CD4-positive, alpha-beta T cell treated with Interleukin-17A for 1 hour (primary cell): ENCODE measurements at places on chromosomes 1 and 21.

DNA sequence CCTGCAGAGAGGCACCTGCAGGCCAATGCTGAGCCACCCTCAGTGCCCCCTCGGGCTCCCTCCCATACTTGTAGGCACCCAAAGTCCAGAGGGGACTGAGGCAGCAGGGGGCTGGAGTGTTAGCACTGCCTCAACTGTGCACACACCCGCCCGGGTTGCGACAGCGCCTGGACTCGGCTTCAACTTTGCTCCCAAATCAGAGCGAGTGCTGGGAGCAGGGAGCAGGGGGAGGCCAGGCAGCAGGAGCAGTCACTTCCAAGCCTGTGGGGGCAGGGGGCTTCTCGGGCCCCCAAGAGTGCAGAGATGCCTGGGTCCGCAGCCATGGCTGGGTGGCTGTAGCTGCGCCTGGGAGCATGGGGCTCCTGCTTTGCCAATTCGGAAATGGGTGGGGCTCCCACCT, 79.5 kb downstream of the DISP1 start:
- DNase-seq, result no peak

- DNase-seq, result peak; percentile 72
Observed at GRCh38 chr1:89198491-89199072, at the start of gene GBP4. GBP4 (minus strand) TSS chr1:89198942; CDS start chr1:89198834, 108 bp downstream.

DNA sequence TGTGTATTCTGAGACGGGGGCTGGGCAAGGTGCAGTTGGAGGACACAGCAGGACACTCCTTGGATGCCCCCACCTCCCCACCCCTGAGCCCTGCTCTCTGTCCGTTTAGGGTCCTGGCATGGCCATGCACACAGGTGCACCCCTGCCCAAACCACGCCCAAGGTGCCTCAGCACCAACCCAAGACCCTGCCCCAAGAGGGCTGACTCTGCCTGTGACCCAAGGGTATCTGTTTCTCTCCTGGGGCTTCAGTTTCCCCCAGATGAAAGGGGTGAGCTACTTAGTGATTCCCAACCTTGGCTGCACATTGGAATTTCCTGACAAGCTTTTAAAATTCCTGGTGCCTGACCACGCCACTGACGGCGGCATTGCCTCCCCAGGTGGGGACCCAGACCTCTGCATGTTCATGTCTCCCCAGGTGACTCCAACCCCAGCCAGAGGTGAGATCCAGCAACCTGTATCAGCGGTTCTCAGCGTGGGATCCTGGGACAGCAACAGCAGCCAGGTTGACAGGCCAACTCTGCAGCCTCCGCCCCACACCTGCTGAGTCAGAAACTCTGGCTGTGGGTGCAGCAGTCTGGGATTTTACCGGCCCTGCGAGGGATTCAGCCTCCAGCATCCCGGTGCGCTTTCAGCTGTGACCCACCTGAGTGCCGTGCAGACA, 483.4 kb downstream of the NPHP4 start:
- no peak for DNase-seq

DNA sequence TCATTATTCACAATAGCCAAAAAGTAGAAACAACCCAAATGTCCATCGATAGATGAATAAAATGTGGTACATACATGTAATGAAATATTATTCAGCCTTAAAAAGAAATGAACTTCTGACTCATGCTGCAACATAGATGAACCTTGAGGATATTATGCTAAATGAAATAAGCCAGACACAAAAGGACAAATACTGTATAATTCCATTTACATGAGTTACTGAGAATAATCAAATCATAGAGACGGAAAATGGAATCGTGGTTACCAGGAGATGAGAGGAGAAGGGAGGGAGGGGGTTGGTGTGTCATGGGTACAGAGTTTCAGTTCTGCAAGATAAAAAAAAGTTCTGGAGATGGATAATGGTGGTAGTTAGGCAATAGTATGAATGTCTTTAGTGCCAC, 184.1 kb downstream of the PSMG1 start:
- DNase-seq, result no peak

GRCh38 chr1:185663771-185664296, 70.4 kb upstream of the HMCN1 start:
- DNase-seq, result no peak

DNA sequence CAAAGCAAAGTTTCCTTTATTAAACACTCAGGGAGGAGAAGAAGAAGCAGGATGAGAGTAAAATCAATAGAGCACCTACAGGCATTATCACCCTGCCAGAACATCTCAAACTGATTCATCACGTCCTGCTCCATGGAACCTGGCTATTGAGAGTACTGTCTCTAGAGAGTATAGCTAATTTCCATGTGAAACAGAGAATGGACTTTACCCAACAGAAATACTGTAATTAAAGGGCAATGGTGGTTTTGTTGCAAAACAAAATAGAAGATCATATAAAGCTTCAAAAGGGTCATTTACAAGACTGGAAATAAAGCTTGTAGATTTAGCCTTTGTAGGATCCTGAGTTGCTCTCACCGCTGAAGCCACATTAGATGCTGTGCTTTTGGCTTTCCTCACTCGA, 69.3 kb downstream of the XCL1 start:
- no peak for DNase-seq

DNA sequence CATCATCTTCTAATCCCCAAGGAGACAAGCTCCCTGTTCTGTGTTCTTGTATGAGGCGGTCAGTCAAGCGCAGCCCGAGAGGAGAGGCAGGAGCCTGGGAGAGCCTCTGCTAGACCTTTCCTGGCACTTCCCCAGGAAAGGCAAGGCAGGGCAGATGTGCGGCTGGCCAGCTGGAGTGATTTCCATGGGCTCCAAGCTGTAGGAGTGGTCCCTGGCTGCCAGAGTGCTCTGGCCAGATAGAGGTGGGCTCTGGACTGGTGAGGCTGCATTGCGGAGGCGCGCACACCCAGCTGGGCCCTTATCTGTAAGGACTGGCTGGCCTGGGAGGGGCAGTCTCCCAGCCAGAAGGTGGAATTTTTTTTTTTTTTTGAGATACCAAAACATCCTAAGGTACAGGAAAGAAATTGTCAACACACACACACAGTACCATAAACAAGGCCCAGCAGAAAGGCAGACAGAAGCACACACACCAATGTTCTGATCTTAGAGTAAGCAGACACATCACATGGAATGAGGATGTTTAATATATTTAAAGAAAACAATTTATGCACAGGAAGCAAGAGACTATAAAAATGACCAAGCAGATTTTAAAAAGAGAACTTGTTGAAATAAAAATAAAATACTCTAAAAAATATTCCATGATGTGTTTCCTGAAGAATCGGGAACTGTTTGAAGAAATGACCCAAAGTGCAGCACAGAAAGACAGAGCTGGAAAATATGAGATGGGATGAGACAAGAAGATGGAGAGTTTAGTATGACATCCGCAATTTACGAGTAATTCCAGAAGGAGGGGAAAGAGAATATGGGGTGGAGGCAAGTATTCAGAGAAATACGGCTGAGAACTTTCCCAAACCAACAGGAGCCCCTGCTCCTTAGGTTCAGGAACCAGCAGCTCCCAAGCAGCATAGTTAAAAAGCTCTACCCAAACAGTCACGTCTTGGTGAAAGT, 13.4 kb downstream of the IBA57 start:
- no peak for DNase-seq

DNA sequence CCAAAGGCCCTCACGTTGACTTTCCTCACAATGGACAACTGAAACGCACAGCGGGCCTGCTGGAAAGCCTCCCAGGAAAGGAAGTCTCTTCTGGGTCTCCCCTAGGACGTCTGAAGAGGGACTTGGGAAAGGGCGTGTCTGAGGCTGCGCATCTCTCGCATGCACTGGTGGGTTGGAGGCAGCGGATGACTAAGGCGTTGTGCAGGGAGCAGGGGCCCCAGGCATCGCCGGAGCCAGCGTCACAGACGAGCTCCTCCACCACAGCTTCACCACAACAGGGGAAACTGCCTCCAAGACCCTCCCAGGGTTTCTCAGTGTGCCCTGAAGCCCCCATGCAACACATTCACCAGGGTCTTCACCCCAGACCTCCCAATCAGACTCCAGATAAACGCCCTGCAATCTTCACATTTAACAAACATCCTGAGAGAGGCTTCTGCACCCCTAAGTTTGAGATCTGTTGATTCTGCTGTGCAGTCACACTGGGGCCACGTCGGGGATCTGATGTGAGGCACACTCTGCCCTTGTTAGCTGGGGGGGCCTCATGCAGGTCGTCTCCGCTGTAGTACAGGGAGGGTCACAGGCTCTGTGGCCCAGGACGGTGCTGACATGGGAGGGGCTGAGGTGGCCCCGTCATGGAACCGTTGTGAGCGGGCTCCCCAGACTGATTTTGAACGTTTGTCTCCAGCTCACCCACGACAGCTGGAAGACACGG, 7.0 kb upstream of the TFF1 start:
- no peak for DNase-seq

GRCh38 chr1:67348586-67349252, 41.0 kb downstream of the IL12RB2 start:
- no peak for DNase-seq

GRCh38 chr1:71135571-71135970, 54.7 kb upstream of the ZRANB2 start:
- DNase-seq, result no peak

DNA sequence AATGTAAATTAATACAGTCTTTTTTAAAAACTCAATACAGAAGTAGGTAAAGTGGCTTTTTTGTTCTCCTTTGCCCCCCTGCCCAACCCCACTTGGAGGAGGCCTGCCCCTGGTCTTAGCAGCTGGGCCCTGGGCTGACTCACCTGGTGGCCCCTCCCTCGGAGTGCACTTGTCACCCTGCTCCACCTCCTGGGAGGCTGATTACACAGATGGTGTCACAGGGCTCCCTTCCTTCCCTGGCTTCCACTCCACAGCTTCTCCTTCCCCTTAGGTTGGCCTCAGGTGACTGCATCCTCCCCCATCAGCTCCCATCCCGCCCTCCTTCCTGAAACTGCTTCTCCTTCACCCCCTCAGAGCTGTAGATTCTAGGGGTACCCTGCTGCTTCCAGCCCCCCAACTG, 11.7 kb upstream of the CAPN9 start:
- DNase-seq, result no peak

DNA sequence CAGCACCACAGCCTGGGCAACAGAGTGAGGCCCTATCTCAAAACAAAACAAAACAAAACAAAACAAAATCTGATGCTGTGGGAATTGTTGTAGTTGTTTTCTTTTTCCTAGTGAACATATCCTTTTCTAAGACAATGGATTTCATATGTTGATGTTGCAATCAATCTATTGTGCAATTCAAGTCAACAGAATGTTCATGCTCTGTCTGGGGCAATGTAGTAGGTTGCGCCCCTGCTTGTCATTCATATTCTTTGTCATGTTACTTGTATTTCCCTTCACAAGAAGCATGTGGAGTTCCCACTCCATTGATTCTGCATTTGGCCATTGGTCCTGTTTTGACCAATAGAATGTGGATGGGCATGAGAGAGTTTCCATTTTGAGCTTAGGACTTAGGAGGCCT, 223.9 kb downstream of the DUSP10 start:
- DNase-seq, result no peak

- peak; percentile 34 for DNase-seq
Observed at GRCh38 chr21:34126269-34126668, 52.9 kb downstream of the MRPS6 start.

- DNase-seq, result no peak
Observed at GRCh38 chr1:145747398-145748247, 28.3 kb downstream of the CD160 start.

DNA sequence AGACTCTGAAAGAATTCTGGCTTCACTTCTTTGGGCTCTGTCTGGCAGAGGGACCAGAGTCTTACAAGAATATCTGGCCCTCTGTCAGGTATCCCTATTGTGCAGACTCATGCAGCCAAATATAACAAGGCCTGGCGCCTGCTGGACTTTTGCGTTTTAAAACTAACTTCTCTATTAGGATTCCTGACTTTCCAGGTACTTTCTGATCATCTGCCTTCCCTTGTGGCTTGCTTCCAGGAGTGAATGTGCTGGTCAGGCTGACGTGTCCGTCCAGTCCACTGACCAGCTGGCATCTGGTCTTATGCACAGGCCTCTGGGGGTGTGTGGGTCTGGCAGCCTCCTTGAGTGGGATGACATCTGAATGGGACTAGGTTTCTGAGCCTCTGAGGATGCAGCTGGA, 8.6 kb upstream of the RAB29 start:
- DNase-seq, result no peak

GRCh38 chr1:82225421-82226185, 424.9 kb downstream of the ADGRL2 start:
- DNase-seq, result no peak

DNA sequence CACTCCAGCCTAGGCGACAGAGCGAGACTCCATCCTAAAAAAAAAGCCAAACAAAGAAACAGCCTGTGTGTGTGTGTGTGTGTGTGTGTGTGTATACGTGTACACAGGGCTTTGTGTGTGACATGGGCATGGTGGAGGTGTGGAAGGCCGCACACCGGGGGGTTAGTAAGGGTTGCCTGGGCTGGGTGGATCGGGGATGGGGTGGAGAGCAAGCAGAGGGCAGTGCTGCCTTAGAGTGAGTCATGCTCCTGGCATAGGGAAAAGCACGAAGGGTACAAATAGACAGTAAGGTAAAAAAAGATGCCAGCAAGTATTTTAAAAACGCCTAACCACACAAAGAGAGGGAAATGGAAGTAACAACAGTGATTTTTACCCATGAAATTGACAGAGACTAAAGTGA, 6.2 kb downstream of the PRMT2 start:
- DNase-seq, result no peak

- no peak for DNase-seq
Observed at GRCh38 chr1:63051356-63051755, 267.4 kb downstream of the ATG4C start.

DNA sequence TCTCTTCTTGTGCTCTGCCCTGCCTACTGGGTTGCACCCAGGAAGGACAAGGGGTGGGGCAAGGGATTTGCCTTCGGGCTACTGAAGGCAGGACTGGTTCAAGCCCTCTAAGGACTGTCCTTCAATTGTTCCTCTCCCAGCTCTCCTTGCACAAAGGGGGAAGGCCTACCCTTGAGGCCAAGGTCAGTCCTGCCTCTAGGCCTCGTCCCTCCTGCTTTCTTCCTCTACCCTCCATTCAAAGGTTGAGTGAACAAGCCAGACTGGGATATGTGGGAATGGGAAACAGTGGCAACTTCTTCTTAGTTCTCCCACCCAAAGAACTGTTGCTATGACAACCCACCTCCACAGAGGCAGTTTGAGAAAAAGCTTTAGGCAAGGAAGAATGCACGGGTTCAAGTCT, 2.7 kb downstream of the LURAP1 start:
- no peak for DNase-seq

GRCh38 chr1:29674627-29675326, 438.5 kb downstream of the PTPRU start:
- DNase-seq, result no peak

- no peak for DNase-seq
Observed at GRCh38 chr1:17427696-17428660, 11.5 kb downstream of the RCC2 start.
